ENCODE measurements at places on chromosomes 5 and 9. TPM values are rescaled to one million over a fixed set of nuclear protein-coding genes. Genes with fewer than 3 reads are reported as not detected.

Gene RETREG1
- 3.6 TPM for total RNA-seq

Gene C5orf63
- total RNA-seq, result 2.9 TPM

Gene OR1L8
- not detected for total RNA-seq

Gene CDC25C
- total RNA-seq, result 9.4 TPM

Gene CHD1
- 23.4 TPM for total RNA-seq

Gene PCDHB16
- 0.08 TPM for total RNA-seq

Gene SOHLH1
- total RNA-seq, result 0.12 TPM

Gene GPX3
- total RNA-seq, result 19.0 TPM

Gene SVEP1
- 1.6 TPM for total RNA-seq

Gene SARDH
- total RNA-seq, result 0.15 TPM

Gene NIPSNAP3A
- total RNA-seq, result 10.4 TPM

Gene TSSK1B
- total RNA-seq, result not detected

Gene WDR41
- 43.6 TPM for total RNA-seq

Gene FOXD4L4
- total RNA-seq, result 0.07 TPM

Gene SLC6A7
- not detected for total RNA-seq

Gene FGF1
- total RNA-seq, result 0.44 TPM

Gene UGT3A2
- not detected for total RNA-seq

Gene DOLPP1
- 18.7 TPM for total RNA-seq

Gene SPOCK1
- 13.8 TPM for total RNA-seq

Gene OLFM1
- 9.9 TPM for total RNA-seq

Gene FCN2
- total RNA-seq, result not detected

Gene BTNL9
- total RNA-seq, result 0.77 TPM

Gene CDH10
- 0.14 TPM for total RNA-seq

Gene PHPT1
- 221 TPM for total RNA-seq

Gene MYORG
- 6.4 TPM for total RNA-seq

Gene ENG
- total RNA-seq, result 0.15 TPM

Gene RECK
- total RNA-seq, result 6.0 TPM

Gene IL4
- not detected for total RNA-seq

Gene C9
- not detected for total RNA-seq

Gene PLPP7
- total RNA-seq, result not detected

Gene OGN
- total RNA-seq, result not detected

Gene ANKRD20A1
- 0.51 TPM for total RNA-seq

Gene C9orf153
- total RNA-seq, result 0.21 TPM

Gene LRRC19
- not detected for total RNA-seq

Gene ANKRD34B
- total RNA-seq, result 0.17 TPM

Gene TTC16
- 0.03 TPM for total RNA-seq

Gene ENTR1
- total RNA-seq, result 72.1 TPM

Gene PTCH1
- 2.1 TPM for total RNA-seq

Gene EXOSC2
- total RNA-seq, result 84.6 TPM

Gene CYLC2
- total RNA-seq, result not detected

Gene TRPM3
- total RNA-seq, result not detected

Gene LCN12
- 0.82 TPM for total RNA-seq

Gene CARD9
- total RNA-seq, result 0.90 TPM

Gene PHF24
- 0.14 TPM for total RNA-seq

Gene INSYN2B
- total RNA-seq, result 0.13 TPM

Gene SLC12A2
- 9.2 TPM for total RNA-seq

Gene ARRDC1
- 54.4 TPM for total RNA-seq

Gene GARIN3
- total RNA-seq, result not detected

Gene DMRT2
- not detected for total RNA-seq

Gene POC5
- 9.2 TPM for total RNA-seq

Gene PCDHGB2
- total RNA-seq, result not detected

Gene SAXO1
- not detected for total RNA-seq

Gene SPINK7
- not detected for total RNA-seq

Gene TAS2R1
- not detected for total RNA-seq

Gene PDGFRB
- 0.74 TPM for total RNA-seq

Gene INSL4
- 17.9 TPM for total RNA-seq
